ENCODE measurements at places on chromosomes 3 and 15. TPM values are rescaled to one million over a fixed set of nuclear protein-coding genes. Genes with fewer than 3 reads are reported as not detected.
A peak's percentile ranks its signal among the peaks of the same experiment; 100 is the strongest.

DNA sequence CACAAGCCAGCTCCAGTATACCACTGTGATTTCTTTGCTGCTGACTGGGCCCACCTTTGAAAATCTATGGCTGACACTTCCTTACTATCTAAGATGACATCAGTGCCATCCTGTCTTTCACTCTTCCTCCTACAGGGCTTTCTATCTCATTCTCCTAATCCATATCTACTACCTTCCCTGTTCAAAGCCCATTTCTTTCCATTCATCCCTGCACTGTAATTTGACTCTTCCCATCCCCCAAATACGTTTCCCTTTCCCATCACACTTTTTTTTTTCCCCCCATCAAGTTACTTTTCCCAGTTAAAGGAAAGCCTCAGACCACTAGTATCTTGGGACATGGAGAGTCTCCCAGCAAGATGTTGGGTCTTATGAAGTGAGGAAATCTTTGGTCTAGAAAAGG lies 136.7 kb downstream of the AKAP13 start:
- no peaks in the 10 kb centered on the region for H3K27me3 ChIP-seq
- H3K4me3 ChIP-seq, result no peak overlapping the region
- no peaks in the 10 kb centered on the region for H3K36me3 ChIP-seq
- no peak for DNase-seq
- no peak overlapping the region for H3K27ac ChIP-seq

- no peaks in the 10 kb centered on the region for H3K27me3 ChIP-seq
- H3K36me3 ChIP-seq, result no peaks in the 10 kb centered on the region
- no peaks in the 10 kb centered on the region for H3K4me1 ChIP-seq
- no peak overlapping the region for H3K27ac ChIP-seq
Observed at GRCh38 chr3:14863333-14864100, 44.8 kb downstream of the FGD5 start.

DNA sequence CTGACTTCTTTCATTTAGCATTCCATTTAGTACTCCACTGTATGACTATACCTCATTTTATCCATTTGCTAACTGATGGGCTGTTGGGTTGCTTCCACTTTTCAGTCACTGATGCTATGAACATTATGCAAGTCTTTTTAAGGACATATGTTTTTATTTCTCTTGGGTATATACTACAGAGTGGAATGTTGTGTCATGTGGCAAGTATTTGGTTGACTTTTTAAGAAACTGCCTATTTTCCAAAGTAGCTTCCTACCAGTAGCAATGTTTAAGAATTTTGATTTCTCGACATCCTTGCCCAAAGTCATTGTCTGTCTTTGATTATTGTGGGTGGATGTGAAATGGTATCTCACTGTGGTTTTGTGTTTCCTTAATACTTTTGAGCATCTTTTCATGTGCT lies 110.1 kb upstream of the TPM1 start:
- no peaks in the 10 kb centered on the region for H3K4me1 ChIP-seq
- H3K36me3 ChIP-seq, result no peaks in the 10 kb centered on the region
- H3K27me3 ChIP-seq, result no peaks in the 10 kb centered on the region
- H3K27ac ChIP-seq, result no peak overlapping the region
- H3K4me3 ChIP-seq, result no peak overlapping the region

DNA sequence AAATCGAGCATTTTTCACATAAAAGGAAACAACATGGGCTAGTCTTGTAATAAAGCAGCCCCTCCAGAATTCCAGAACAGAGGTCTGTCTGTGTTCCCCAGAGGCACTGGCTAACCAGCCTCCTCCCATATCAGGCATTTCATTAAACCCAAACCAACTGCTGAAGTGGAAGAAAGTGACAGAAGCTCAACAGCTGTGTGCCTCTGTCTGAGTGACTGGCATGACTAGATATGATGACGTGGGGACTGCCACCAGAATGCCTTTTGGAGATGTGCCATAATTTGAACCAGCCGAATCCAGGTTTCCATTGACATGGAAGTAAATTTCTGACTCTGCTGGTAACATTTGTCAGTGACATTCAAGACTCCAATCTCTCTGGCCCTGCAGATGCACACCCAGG lies 8.7 kb downstream of the LIMD1 start:
- no peak overlapping the region for H3K27ac ChIP-seq
- H3K4me1 ChIP-seq, result peaks cover 31% of the 10 kb centered on the region
- no peak overlapping the region for H3K4me3 ChIP-seq

GRCh38 chr15:74040109-74040850 lies 42.1 kb downstream of the GOLGA6A start:
- peaks cover 11% of the 10 kb centered on the region for H3K36me3 ChIP-seq
- no peak overlapping the region for H3K27ac ChIP-seq
- no peaks in the 10 kb centered on the region for H3K4me1 ChIP-seq
- no peak for DNase-seq
- no peaks in the 10 kb centered on the region for H3K27me3 ChIP-seq

- no peaks in the 10 kb centered on the region for H3K27me3 ChIP-seq
- H3K4me3 ChIP-seq, result no peak overlapping the region
- DNase-seq, result no peak
- no peak overlapping the region for H3K27ac ChIP-seq
- no peaks in the 10 kb centered on the region for H3K36me3 ChIP-seq
Observed at GRCh38 chr3:188416041-188416440, 262.1 kb downstream of the LPP start.

GRCh38 chr3:197335428-197336132 lies 37.2 kb upstream of the DLG1 start:
- H3K36me3 ChIP-seq, result no peaks in the 10 kb centered on the region
- DNase-seq, result no peak
- H3K27me3 ChIP-seq, result no peaks in the 10 kb centered on the region
- H3K4me1 ChIP-seq, result no peaks in the 10 kb centered on the region
- H3K4me3 ChIP-seq, result no peak overlapping the region
- no peak overlapping the region for H3K27ac ChIP-seq

- H3K4me1 ChIP-seq, result no peaks in the 10 kb centered on the region
- H3K36me3 ChIP-seq, result no peaks in the 10 kb centered on the region
- DNase-seq, result no peak
- H3K4me3 ChIP-seq, result no peak overlapping the region
- no peaks in the 10 kb centered on the region for H3K27me3 ChIP-seq
Observed at GRCh38 chr3:168072323-168072650, 23.4 kb downstream of the GOLIM4 start.

- peaks cover 39% of the 10 kb centered on the region for H3K27me3 ChIP-seq
- DNase-seq, result no peak
- H3K4me1 ChIP-seq, result no peaks in the 10 kb centered on the region
- no peak overlapping the region for H3K27ac ChIP-seq
- H3K4me3 ChIP-seq, result no peak overlapping the region
Observed at GRCh38 chr3:184771301-184772127, 40.5 kb upstream of the VPS8 start.

GRCh38 chr3:188584958-188585689 lies 431.2 kb downstream of the LPP start:
- no peaks in the 10 kb centered on the region for H3K4me1 ChIP-seq
- H3K36me3 ChIP-seq, result no peaks in the 10 kb centered on the region
- no peaks in the 10 kb centered on the region for H3K27me3 ChIP-seq

DNA sequence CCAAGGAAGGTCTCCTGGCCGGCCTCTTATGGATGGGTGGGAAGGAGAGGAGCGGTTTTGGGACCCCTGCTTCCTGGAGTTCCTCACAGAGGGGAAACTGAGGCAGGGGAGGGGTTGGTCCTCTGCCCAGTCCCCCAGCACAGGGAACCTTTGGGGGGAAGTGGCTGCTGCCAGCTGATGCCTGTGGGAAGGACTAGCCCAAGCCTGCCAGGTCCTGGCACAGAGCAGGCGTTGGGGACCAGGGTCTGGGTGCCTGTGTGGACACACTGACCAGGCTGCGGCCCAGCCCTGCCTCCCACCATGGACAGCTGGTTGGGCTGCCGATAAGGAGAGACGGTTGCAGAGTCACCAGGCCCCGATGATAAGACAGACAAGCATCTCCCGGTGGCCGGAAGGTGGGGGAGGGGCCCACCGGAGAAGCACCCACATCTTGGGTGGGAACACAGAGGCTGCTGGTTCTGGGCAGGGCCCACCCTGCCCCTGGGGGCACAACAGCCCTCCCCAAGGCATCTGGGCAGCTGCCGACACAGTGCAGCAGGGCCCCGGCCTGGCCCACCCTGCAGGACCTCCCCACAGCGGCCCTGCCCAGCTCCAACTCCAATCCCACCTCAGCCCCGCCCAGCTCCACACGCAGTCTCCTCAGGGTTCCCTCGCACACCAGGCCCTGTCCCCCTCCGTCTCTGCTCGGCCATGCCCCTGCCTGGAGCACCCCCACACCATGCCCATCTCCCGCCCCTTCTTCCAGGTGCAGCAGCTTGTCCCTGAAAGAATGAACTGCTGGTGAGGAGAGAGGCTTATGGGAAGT lies 50.7 kb downstream of the DNAJB8 start:
- H3K27me3 ChIP-seq, result no peaks in the 10 kb centered on the region
- H3K4me1 ChIP-seq, result no peaks in the 10 kb centered on the region
- no peak overlapping the region for H3K27ac ChIP-seq
- peak; percentile 35 for DNase-seq

DNA sequence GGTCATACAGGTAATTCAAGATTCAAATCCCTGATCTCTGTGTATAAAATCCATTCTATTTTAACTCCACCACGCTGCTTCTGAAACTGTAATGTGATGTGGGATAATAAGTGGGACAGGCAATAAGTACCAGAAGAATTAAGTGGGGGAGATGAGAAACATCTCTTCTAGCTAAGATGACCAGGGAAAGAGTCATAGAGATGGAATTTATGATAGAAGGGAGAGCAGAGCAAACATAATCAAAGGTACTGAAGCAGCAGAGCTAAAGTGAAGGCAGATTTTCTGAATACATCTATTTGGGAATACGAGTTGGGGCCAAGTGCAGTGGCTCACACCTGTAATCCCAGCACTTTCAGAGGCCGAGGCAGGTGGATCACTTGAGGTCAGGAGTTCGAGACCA lies 4.9 kb downstream of the MRPL47 start:
- H3K36me3 ChIP-seq, result peaks cover 11% of the 10 kb centered on the region
- H3K27me3 ChIP-seq, result no peaks in the 10 kb centered on the region
- no peak overlapping the region for H3K4me3 ChIP-seq
- no peak overlapping the region for H3K27ac ChIP-seq

- H3K4me1 ChIP-seq, result peaks cover 22% of the 10 kb centered on the region
- no peak overlapping the region for H3K27ac ChIP-seq
- no peak overlapping the region for H3K4me3 ChIP-seq
- DNase-seq, result no peak
Observed at GRCh38 chr3:31568649-31569048, 35.9 kb downstream of the STT3B start.

- H3K27me3 ChIP-seq, result no peaks in the 10 kb centered on the region
- H3K27ac ChIP-seq, result peak overlapping the region; percentile 37
- H3K4me1 ChIP-seq, result peaks cover 10% of the 10 kb centered on the region
- H3K4me3 ChIP-seq, result no peak overlapping the region
- no peak for DNase-seq
Observed at GRCh38 chr3:46380471-46381221, 9.9 kb downstream of the CCR5 start.

- H3K36me3 ChIP-seq, result no peaks in the 10 kb centered on the region
- no peak overlapping the region for H3K4me3 ChIP-seq
- H3K27me3 ChIP-seq, result no peaks in the 10 kb centered on the region
- H3K4me1 ChIP-seq, result no peaks in the 10 kb centered on the region
- no peak for DNase-seq
- H3K27ac ChIP-seq, result no peak overlapping the region
Observed at GRCh38 chr3:121698476-121698875, 37.8 kb upstream of the HCLS1 start.

- peaks cover 4% of the 10 kb centered on the region for H3K27me3 ChIP-seq
- H3K27ac ChIP-seq, result no peak overlapping the region
- no peak for DNase-seq
- H3K4me3 ChIP-seq, result no peak overlapping the region
- H3K36me3 ChIP-seq, result no peaks in the 10 kb centered on the region
Observed at GRCh38 chr15:50260969-50261496, 4.5 kb downstream of the HDC start.

- DNase-seq, result no peak
- no peak overlapping the region for H3K27ac ChIP-seq
- H3K4me3 ChIP-seq, result no peak overlapping the region
- H3K4me1 ChIP-seq, result no peaks in the 10 kb centered on the region
- no peaks in the 10 kb centered on the region for H3K27me3 ChIP-seq
Observed at GRCh38 chr15:33655488-33655887, 312.8 kb upstream of the CHRM5 start.

- no peak overlapping the region for H3K27ac ChIP-seq
- no peaks in the 10 kb centered on the region for H3K36me3 ChIP-seq
- no peaks in the 10 kb centered on the region for H3K27me3 ChIP-seq
- no peak for DNase-seq
- H3K4me1 ChIP-seq, result no peaks in the 10 kb centered on the region
- H3K4me3 ChIP-seq, result no peak overlapping the region
Observed at GRCh38 chr15:33215941-33216872, 21.7 kb upstream of the FMN1 start.

DNA sequence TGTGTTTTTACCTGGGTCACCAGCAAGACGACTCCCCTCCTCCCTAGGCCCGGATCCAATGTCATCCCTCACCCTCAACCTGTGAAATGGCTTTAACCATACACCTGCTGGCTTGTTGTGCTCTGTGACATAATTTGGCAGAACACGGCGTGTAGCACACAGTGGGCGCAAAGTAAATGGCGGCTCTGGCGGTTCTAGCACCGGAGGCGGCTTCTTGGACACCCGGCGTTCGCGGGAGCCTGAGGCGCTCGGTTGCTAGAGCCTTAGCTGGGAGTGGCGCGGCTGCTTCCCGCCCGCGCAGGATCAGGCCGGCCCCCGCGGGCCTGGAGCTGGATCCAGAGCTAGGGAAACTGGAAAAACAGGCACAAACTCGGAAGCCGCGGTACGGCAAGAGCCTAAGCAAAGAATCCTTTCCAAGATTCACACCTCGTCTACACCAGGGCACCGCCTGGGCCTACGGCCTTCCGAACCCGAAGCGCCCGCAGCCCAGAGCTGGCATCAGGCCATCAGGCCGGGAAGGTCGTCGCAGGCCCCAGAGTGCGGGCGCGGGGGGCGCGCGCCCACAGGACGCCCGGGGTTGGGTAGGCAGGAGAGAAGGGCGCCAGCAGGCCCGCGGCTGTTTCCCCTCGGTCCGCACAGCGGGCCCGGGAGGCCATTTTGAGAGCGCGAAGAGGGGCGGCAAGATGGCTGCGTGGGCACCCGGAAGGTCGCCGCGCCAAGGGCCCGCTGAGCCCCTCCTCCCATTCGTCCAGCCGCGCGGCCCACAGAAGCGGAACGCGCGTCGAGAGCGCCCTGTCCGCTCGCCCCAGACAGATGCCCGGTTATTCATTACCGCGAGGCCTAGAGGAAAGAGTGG lies 43.9 kb upstream of the POLG start:
- H3K36me3 ChIP-seq, result no peaks in the 10 kb centered on the region
- no peaks in the 10 kb centered on the region for H3K4me1 ChIP-seq
- peaks cover 33% of the 10 kb centered on the region for H3K27me3 ChIP-seq
- H3K27ac ChIP-seq, result no peak overlapping the region
- peak overlapping the region; percentile 46 for H3K4me3 ChIP-seq

GRCh38 chr3:13637311-13637891 lies 88.5 kb downstream of the FBLN2 start:
- no peaks in the 10 kb centered on the region for H3K4me1 ChIP-seq
- no peak overlapping the region for H3K4me3 ChIP-seq
- H3K36me3 ChIP-seq, result no peaks in the 10 kb centered on the region
- no peaks in the 10 kb centered on the region for H3K27me3 ChIP-seq
- H3K27ac ChIP-seq, result no peak overlapping the region

MORC1 gene
- not detected for total RNA-seq

ACTL6A gene
- total RNA-seq, result 59.2 TPM

TCF12 gene
- 83.0 TPM for total RNA-seq

SCAANT1 gene
- 5.7 TPM for total RNA-seq

RBP2 gene
- total RNA-seq, result not detected

ZSCAN29 gene
- 16.6 TPM for total RNA-seq

CRYGS gene
- 5.5 TPM for total RNA-seq

DNASE1L3 gene
- 0.32 TPM for total RNA-seq

SHC4 gene
- total RNA-seq, result 0.23 TPM

NR2C2 gene
- total RNA-seq, result 65.2 TPM

GPR62 gene
- not detected for total RNA-seq

VEPH1 gene
- total RNA-seq, result not detected
